Right ventricle myocardium superior (tissue), 1 donor: ENCODE measurements at places on chromosomes 4 and X.
A peak's percentile ranks its signal among the peaks of the same experiment; 100 is the strongest.

GRCh38 chr4:72948080-72948479, 121.4 kb downstream of the COX18 start:
- DNase-seq: no peak

GRCh38 chr4:126568652-126569570, 1063.8 kb upstream of the INTU start:
- DNase-seq: no peak

GRCh38 chrX:13506574-13506973, 62.8 kb upstream of the EGFL6 start:
- DNase-seq: peak; percentile 48

DNA sequence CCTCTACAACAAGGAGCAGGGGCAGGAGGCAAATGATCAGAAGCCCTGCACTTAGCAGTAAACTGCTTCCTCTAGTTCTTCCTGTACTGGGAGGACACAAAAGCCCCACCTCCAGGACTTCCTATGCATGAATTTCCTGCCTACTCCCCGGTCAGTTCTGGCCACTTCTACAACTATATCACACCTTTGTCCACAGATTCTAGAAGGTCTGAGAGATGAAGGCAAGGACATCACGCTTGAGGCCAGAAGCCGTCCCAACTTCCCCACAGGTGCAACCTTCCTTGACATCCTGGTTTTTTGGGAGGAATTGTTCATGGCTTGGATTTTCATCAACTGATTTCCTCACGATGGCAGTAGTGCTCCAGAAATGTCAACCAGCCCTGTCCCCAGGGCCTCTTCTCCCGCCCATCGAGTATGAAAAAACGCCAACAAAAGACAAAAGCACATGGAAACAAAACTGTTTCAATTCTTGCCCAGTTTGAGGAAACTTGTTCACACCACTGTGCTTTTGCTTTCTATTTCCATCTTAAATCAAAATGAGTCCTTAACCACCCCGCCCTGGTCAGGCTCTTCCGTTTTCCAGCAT, 206.5 kb upstream of the STK26 start:
- DNase-seq: no peak

DNA sequence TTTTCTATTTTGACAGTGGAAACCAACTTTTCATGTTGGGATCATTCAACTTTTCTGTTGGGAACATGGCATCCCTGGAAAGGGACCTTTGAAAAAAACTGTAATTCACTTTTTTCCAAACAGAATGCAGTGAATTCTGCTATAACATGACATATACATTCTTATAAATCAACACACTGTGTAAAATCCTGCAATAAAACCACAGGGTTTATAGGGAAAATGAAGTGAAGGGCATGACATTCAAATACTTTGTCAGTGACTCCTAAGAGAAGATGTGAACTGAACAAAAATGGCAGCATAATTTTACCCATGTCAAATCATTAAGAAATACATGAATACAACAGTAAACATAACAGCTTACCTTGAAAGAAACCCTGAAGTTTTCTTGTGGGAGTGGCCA, 264.5 kb upstream of the ANKRD50 start:
- no peak for DNase-seq

DNA sequence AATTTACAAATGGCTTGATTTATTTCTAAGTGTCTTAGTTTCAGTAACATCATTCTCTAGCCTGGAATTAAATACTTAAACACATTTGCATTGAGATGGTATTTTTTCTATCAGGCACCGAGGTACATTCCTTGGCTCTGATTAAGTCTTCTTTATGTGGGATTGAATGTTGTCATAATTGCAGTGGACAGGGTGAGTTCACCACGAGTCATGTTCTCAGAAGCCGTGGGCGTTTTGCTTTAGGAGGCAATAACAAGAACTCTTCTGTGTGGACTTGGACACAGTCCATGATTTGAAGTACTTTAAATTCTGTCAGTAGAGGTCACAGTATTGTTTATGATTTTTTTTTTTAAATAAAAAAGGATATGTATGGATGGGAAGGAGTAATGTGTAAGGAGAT, 57.1 kb upstream of the EFHC2 start:
- no peak for DNase-seq

DNA sequence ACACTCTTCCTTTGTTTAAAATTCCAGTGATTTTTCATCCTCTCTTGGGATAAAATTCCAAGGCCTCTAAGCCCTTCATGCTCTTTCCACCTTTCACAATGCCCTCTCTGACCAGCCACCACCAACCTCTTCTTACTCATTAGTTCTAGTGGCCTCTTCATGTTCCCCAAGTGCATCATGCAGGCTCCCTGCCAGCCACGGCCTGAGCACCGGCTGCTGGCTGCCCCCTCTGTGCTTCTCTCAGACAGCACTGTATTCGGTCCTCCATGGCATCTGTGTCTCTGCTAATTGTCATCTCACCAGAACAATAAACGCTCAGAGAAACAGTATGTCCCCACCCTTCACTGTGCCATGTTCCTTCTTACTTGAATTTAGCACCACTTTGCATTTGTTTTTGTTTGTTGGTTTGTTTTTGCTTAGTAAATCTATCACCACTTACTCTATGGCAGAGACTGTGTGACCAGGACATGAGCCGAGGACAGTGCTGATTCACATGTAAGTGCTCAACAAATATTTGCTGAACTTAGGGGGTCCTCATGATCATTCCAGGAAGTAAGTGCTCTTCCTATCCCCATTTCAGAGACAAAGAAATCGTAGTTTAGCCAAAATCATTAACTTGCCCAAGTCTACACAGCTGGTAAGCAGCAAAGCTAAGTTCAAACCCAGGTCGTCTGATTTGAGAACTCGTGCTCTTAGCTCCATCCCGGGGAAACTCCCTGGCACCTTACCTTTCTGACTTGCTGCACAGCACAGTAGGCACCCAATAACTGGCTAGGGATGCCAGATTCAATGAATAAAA, 77.1 kb upstream of the UCP1 start:
- DNase-seq: peak; percentile 53

DNA sequence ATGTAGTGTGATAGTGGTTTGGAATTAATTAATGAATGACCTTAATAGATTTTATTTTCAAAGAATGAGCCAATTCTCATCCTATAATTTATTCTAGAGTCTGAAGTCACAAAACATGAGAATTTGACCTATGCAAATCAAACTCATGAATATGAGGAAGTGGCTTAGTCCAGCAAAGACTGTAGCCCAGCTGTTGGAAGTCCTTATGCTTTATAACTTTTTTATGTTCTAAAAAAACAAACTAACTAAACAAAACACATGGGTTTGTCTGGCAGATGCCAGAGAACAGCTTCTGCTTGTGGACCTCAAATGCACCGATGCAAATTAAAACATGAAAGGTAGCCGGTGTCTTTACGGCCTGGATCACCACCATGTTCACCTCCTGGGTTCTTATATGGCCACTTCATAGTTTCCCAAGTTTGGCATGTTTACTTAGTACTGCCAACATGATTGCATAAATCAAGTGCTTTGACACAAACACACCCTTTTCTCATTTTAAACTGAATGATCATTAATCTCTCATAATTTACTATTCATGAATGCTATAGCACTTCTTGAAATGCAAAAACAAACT, 277.4 kb downstream of the PAPSS1 start:
- no peak for DNase-seq
